CD4-positive, alpha-beta T cell treated with Interferon gamma for 1 hour (primary cell): ENCODE measurements at places on chromosomes 5 and 9.

- no peak for DNase-seq
These were observed 3.1 kb downstream of the LCN1 start for GRCh38 chr9:135524130-135524861.

- DNase-seq: no peak
These were observed 4.3 kb upstream of the TRIO start for GRCh38 chr5:14138608-14139540.

GRCh38 chr5:120368923-120369715, 95.0 kb upstream of the PRR16 start:
- no peak for DNase-seq

- DNase-seq: no peak
These were observed 163.3 kb upstream of the WWC1 start for GRCh38 chr5:168128111-168128510.

DNA sequence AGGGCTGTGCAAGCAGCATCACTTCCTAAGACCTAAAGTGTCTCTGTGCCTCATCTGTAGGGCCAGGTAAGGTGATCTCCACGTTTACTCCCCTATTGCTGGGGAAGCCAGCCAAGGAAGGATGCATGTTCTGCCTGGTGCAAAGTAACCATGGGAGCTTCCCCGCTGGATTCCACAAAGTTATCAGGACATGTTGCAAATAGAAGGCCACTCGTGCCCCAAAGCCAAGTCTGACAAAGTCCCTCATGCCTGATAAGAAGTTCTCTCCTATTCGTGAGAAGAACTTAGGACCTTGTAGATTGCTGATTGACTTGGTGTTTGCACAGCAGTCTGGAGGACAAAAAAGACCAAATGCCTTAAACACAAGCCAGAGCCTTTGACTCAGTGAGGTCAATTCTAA, 81.5 kb downstream of the FAM114A2 start:
- no peak for DNase-seq

GRCh38 chr5:98735806-98736507, 37.5 kb upstream of the RGMB start:
- DNase-seq: no peak

DNA sequence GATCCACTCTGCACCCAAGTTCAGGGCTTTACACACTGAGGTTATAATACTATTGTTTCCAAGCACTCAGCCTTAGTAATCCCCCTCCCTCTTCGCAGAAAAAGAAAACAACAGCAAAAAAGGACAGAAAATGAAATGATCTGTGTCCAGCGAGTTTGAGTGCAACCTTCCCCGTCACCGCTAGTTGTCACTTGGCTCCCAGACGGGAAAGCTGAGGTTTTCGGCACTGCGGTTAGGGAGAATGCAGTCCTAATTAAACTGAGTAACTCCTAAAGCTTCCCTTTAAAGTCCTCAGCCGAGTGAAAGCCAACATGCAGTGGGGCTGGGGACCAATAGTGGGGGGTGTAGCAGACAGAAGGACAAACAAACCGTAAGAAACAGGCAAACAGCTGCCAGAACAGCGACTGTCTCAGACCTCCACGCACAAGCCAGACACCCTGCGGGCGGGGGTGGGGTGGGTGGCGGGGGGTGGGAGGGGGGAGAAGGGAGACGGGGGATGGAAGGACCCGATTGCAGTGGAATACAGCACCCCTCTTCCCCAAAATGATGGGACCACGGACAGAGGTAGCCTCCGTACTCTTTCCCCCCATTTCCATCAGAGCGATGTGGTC, 680 bp downstream of the GLRA1 start:
- no peak for DNase-seq

DNA sequence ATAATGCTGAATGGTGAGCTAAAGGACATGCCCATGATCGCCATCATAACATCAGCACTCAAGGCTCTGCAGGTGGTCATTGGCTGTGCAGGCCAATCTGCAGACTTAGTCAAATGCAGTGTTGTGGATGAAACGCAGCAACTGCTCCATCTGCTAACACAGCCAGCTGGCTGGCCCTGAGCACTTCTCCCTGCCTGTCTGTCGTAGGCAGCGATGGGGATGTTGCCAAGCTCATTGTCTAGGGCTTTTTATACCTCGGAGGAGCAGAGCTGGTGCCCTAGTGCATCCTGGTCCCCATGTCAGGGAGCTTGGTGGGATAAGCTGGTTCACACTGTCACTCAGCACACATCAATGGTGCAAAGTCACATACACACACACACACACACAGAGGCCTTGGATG, 189.4 kb downstream of the TENT4A start:
- DNase-seq: no peak

- DNase-seq: peak; percentile 79
These were observed 3.2 kb downstream of the RAB24 start for GRCh38 chr5:177300236-177300880.

DNA sequence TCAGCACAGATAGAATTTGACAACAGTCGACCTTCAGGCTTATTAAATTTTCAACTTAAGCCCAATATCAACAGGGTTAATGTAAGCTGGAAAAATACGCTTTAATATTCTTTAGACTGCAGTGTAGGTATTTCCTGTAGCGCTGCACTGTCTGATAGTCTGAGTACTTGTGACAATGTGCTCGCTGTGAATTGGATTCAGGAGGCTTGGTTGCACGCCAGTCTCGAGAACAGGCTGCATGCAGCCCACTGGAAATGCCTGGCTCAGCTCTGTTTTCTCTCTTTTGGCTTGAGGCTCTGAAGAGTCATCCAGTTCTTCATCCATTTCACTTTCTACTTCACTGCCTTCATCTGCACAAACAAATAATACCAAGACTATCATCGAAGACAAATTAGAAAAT, 300.9 kb downstream of the RFX3 start:
- no peak for DNase-seq

DNA sequence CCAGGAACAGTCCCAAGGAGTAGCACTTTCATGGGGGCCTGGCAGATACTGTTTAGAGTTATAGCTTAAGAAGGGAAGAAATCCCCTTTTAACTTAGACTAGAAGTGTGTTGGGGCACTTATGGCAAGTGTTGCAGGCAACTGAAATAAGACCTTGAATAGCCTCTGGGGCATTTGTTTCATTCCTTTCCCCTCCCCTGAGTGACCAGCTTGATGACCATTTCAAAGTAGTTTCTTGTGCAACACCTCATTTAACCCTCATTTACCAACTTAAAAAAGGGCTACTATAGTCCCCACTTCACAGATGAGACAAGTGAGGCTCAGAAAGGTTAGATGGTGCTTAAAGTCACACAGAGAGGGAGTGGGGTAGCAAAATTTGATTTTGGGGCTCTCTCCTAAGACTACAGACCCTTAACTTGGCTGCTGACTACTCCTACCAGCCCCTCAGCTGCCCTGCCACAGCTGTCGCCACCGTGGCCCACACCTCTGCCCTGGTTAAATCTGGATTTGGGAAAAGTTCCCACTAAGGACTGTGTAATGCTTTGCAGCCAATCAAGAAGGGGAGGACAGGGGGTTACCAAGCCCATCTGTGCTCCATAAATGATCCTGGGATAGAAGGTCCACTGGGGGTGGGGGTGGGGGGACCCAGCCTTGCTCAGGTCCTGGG, 5.5 kb downstream of the PDLIM4 start:
- no peak for DNase-seq

DNA sequence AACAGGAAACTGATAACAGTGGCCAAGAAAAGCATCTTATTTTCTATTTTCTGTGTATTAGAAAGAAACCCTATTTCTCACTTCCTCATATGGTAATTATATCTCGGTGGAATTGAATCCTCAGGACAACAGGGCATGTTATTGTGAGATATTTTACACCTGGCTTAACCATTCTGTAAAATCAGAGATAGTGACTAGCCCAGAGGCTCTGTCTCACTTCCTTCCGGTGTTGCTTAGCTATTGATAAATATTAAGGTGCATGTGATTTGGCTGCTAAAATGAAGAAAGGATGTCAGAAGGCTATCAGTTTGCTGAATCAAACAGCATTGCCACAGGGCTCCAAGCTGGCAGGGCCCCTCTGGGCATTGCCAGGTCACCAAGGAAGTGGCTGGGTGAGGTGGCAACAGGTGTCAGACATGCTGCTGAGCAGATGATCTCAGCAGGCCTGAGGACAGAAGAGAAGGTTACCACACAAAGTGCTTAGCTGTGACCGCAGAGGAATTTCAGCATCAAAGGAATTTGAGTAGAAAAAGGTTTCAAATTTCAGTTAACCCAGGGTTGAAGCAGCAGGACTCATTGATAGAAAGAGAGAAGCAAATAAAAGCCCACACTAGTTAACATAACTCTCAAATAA, 330.7 kb downstream of the PDE4D start:
- peak; percentile 78 for DNase-seq

DNA sequence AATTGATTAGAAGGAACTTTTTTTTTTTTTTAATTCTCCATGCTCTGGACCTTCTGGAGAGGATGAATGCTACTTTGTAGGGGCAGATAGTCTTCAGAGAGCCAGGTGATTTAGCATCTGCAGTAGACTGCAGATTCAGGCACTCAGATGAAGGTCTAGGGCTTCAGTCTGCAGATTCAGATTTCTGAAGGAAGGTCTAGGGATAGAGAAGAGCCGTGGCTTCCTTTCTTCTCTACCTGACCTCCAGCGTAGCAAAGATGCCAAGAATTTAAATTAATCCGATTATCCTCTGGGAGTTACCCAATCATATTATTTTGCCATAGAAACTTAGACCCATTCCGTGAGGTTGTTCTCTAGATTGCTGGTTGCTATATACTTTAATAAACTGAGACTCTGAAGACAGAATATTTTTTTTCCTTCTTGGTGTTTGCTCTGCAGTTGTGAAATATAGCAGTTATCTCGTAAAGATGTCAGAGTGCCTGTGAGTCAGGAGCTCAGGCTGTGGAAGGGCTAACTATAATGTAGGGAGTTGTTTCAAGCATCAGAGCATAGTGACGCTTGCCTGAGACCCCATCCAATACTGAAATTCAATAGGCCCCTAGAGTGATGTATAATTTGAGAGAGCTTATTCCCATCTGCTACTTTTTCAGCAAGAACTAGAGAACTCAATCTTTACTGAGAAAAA, 132.7 kb upstream of the SLC12A2 start:
- DNase-seq: no peak

- DNase-seq: no peak
These were observed 127.1 kb upstream of the SLCO6A1 start for GRCh38 chr5:102625928-102626327.

- no peak for DNase-seq
These were observed 164.3 kb upstream of the OTULINL start for GRCh38 chr5:14417276-14417730.

- no peak for DNase-seq
These were observed 66.6 kb downstream of the ITGA1 start for GRCh38 chr5:52854301-52854700.

DNA sequence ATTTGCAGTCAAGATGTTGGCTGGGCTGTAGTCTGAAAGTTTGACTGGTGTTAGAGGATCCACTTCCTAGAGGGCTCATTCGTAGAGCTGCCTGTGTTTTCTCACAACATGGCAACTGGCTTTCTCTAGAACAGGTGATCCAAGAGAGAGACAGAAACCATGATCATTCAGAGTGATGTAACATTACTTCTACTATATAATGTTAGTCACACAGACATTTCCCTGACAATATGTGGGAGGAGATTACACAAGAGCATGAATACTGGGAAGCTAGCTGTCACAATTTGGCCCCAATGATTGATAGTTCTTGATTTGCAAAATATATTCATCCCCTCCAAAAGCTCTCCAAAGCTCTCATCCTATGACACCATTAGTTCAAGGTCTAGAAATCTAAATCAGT, 10.9 kb upstream of the TMEM161B start:
- no peak for DNase-seq

DNA sequence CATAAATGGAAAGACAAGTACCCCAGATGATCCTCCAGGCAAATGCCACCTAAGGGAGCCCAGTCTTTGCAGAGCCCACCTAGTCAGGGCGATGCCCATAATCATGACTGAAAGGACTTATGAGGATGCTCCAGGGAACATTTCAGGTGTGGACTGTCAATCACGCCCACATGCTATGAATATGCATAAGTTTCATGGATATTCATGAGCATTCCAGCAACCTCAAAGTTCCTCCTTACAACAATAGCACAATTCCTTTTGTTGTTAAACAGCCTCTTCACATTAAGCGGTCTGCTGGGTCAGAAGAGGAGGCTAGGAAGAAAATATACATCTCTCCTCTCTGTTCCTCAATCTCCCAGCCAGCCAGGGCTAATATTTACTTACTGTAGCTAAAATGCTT, 161.6 kb downstream of the C5orf15 start:
- no peak for DNase-seq

- no peak for DNase-seq
These were observed 356.4 kb upstream of the GRAMD2B start for GRCh38 chr5:126066836-126067235.

DNA sequence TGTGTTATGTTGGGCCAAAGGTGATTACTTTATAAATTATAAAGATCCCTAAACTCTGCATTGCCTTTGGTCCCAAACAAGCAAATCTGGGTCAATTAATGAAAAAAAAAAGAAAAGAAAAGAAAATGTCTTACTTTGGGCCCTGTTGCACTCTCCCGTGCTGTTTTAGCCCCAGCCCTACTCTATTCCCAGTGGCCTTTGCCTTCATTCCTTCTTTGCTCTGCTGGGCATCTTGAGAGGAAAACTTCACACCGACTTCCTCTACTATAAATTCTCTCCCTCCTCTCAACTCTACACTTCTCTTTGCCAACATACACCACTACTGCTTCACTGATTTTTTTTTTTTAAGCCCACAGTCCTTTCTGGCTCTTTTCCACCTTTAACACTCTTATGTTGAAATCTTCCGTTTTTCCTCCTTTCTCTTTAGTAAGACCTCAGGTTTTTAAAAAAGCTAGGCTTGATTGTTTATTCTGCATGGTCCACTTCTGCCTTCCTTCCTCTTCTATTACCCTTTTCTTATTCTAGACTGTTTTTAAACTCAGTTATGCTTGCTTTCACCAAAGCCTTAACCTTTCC, 4.5 kb upstream of the MSMP start:
- DNase-seq: no peak

GRCh38 chr5:63655043-63655442, 307.2 kb downstream of the HTR1A start:
- no peak for DNase-seq

DNA sequence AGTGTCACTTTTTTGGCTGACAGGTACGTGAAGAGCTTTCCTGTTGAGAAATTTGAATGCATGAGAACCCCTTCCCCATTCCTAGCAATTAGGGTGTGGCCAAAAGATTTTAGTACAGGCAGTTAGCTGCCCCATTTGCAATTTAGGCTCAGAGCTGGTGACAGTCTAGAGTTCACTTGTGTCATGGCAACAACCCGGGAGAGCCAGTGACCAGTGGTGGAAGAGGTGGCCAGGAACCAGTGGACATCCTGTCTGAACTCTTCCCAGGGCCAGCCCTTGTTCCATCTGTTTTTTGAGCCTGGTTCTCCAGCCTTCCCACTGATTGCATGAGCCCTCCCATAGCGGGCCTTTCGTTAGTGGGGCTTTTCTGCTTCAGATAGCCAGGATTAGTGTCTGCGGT, 2.5 kb upstream of the NEUROG1 start:
- no peak for DNase-seq

DNA sequence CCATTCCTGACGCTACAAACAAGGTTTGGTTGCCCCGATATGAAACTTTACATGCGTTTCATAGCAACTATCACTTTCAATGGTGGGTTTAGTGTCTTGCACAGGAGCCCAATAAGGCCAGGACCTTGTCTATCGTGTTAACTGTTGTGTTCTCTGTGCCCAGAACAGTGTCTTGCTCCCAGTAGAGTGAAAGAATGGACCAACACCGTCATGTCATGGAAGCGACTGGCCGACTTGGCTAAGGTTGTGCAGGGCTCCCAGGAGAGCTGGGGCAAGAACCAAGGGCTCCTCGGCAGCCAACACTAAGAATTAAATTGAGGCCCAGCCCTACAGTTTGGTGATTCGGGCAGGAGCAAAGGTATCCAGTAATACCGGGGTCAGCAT, 498 bp upstream of the ARHGEF37 start:
- DNase-seq: no peak

GRCh38 chr9:84003246-84003645, 22.6 kb downstream of the RMI1 start:
- DNase-seq: no peak
